Aorta (tissue), 5 donors: ENCODE measurements at places on chromosomes 1 and 21. TPM values are rescaled to one million over a fixed set of nuclear protein-coding genes. Genes with fewer than 3 reads are reported as not detected.

- no peak for DNase-seq
Measured at GRCh38 chr1:26482921-26483320, 10.7 kb downstream of the HMGN2 start.

DNA sequence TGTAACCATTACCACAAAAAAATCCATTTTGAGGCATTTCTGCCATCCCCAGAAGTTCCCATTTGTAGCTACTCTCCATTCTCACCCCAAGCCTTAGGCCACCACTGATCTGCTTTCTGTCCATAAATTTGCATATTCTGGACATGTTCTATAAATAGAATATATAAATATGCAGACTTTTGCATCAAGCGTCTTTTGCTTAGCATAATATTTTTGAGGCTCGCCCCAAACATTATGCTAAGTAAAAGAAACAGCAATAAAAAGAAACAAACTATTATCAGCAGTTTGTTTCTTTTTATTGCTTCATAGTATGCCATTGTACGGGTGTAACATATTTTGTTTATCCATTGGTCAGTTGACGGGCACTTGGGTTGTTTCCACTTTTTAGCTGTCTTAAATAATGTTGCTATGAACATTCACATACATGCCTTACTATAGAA is 7.9 kb downstream of the TFAP2E start:
- no peak for DNase-seq

- DNase-seq: peak; percentile 93
Measured at GRCh38 chr1:58848818-58849411, 65.1 kb upstream of the JUN start.

DNA sequence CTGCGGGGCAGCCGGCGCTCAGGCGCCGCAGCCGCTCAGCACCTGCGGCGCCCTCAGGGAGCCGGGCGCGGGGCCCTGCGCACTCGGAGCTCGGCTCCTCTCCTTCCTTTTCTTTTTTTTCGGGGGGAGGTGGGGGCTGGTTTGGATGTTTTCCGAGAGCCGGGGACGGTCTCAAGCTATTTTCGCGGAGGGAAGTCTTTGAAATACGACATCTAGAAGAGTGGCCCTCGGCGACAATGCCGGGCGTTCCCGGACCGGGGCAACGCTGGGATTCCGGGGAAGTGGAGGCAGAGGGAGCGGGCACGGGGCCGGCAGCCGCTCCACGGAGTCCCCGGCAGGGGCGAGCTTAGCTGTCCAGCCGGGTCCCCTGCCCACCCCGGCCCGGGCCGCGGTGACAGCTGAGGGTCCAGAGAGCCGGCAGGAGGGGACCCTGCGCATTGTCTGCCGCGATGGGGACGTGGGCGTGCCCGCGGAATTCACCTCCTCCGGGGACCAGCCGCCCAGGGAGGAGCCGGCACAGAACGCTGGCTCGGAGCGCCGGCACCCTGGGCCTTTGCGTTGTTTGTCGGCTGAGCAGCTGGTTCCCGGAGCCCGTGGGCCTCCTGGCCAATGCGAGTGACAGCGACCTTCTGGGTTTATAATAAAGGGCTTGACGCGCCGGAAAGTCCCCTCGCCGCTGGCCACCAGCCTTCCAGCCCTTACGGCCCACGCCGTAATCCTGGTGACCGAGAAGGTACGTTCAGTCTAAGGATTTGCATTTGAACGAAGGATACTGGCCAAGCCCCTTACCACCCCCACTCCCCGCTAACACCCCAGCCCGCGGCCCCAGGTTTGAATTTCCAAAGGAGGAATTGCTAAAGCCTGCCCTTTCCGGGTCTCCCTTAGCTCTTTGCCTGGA is 582 bp downstream of the SLC37A1 start:
- peak; percentile 72 for DNase-seq

- DNase-seq: no peak
Measured at GRCh38 chr1:151613282-151613780, 1.5 kb downstream of the SNX27 start.

GRCh38 chr1:119482517-119483425 is 24.2 kb upstream of the HSD3B1 start:
- no peak for DNase-seq

GRCh38 chr1:12173631-12174121 is 6.9 kb downstream of the TNFRSF1B start:
- DNase-seq: no peak

DNA sequence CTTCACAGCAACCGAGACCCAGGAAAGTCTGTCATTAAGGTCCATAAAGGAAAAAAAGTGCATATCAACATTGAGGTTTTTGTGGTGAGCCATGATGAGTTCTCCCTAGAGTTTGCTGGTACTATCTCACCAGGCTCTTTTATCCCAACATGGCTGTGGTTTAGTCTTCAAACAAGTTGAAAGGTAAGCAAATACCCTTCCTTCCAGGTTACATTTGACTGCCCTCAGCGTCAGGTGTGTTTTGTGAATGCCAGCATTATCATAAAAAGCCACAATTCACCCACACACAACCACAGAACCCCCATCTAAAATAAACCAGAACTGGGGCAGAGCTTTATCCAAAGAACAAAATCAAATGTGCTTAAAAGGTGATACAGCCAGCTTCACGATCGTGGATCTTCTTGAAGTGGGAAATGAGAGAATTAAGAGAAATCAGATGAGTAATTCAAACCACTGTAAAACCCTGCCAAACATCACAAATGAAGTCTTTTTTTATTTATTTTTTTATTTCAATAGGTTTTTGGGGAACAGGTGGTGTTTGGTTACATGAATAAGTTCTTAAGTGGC is 64.7 kb downstream of the SETD4 start:
- DNase-seq: no peak

DNA sequence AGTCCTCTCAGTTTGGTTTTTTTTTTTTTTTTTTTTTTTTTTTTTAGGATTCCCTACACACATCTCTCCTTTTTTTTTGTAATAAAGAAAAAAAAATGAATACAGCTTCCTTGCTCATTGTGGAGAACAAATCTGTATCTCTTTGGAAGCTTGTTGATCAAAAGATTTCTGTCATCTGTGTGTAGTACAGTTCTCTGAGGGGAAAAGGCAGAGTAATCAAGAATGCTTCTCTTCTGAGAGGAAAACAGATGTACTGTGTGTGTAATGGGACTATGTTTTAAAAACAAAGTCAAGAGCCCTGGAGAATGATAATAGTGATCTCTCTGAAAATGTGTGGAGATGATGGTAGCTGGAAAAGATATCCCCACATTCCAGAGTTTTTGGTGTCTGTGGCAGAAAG is 16.5 kb upstream of the ROR1 start:
- DNase-seq: no peak

DNA sequence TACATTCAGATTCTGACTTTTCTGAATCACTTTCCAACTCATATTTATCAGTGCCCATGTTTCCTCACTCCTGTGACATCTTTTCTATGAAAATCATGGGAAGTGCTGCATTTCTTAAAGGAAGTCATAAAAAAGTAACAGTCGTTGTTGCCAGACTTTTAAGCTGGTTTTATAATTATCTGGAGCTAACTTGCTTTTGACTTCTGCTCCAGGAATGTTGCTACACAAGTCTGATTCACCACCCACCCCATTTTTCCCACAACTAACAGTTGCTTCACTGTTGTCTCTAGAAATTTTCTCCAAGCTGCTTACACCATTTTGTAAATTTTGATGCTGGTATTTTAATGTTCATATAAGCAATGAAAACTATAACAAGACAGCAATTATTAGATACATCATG is 12.2 kb downstream of the FCRLB start:
- no peak for DNase-seq

DNA sequence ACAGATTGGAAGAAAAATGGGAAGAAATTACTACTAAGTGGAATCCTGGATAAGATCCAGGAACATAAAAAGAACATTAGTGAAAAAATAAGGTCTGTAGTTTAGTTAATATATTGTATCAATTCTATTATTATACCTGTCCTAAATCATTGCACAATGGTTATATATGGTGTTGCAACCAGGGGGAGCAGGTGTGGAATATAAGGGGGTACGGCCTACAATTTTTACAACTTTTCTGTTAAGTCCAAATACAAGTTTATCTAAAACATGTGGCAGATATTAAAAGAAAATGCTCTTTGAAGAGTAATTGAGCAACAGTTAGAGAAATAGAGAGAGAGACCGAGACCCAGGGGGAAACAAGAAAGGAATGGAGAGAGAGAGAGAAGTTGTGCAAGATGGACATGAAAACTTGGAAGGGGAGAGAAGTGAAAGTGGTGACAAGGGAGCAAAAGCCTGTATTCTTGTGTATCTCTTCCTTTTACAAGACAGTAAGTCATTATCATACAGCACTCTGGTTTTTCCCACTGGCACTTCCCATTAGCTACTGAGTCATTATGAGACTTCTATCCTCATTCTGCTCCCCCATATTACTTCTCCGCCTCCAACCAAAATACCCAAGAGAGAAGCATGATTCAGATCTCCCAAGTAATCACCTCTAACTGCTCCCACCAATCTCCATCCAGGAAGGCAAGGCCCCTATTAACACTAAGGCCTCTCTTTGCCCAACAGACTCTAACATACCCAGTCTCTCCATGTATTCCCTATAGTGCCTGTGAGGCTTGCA is 22.3 kb upstream of the TRAF3IP3 start:
- DNase-seq: no peak

GRCh38 chr1:197081117-197081753 is 14.2 kb upstream of the F13B start:
- DNase-seq: no peak

DNA sequence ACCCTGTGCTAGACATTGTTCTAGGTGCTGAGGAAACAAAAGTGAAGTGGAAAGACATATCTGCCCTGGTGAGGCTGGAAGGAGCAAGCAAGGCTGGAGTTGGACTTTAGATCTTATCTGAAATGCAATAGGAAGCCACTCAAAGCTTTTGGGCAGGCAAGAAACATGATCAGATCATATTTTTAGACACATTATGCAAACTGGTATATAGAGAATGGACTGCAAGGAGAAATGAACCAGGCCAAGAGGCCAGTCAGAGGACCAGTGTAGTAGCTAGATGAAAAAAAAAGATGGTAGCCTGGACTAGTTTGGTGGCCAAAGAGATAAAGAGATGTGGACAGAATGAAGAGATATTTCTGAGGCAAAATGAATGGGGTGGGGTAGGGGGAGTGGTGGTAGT is 46.3 kb downstream of the CCN1 start:
- no peak for DNase-seq

DNA sequence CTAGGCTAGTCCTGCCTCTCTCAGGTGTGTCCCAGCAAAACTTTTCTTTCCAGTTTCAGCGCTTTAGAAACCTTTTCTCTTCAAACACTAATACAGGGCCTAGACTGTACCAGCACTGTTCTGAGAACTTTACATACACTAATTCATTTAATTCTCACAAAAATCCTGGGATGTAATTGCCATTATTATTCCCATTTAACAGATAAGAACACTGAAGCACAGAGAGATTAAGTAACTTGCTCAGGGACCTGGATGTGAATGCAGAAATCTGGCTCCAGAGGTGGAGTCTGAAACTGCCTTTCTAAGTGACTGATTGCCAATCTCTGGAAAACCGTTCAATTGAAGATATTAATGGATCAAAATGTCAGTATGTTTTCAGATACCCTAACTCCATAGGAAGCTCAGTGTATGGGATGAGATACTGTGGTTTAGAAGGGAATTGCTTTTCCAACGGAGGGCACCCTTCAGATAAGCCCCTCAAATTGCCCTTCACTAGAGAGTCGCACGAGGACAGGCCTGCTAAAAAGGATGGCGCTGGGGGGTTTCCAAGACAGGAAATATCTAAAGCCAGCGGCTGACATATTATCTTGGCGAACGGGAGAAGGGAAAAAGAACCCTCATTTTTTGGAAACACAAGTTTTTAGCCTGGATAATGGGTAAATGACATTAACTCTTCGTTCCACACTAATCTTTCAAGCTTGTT is 698 bp upstream of the UCK2 start:
- no peak for DNase-seq

GRCh38 chr21:44353191-44353970 is at the start of gene TRPM2:
Gene TRPM2, plus strand, starts transcription at chr21:44353621. Its CDS starts 80 bp downstream, at chr21:44353701.
- peak; percentile 79 for DNase-seq

GRCh38 chr1:20115916-20116315 is 3.4 kb downstream of the PLA2G2D start:
- DNase-seq: peak; percentile 42

GRCh38 chr1:86779308-86780191 is 75.2 kb downstream of the SH3GLB1 start:
- no peak for DNase-seq

DNA sequence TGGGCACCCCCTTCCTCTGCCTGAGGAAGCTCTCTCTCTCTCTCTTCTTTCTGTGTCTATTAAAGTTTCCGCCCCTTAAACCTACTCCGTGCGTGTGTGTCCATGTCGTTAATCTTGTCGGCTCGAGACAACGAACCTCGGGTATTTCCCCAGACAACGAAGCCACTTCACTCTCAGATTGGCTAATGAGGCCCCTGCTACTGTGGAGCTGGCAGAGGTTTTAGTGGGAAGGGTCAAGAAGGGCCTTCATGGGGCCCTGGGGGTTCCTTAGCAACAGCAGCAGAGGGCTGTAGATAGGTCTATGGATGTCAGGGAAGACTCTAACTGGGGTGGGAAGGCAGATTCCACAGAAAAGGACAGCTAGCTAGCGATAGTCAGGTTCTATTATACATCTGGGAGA is 239.8 kb upstream of the RAB4A start:
- no peak for DNase-seq

GRCh38 chr1:85962457-85962856 is 194.1 kb downstream of the COL24A1 start:
- DNase-seq: no peak

DNA sequence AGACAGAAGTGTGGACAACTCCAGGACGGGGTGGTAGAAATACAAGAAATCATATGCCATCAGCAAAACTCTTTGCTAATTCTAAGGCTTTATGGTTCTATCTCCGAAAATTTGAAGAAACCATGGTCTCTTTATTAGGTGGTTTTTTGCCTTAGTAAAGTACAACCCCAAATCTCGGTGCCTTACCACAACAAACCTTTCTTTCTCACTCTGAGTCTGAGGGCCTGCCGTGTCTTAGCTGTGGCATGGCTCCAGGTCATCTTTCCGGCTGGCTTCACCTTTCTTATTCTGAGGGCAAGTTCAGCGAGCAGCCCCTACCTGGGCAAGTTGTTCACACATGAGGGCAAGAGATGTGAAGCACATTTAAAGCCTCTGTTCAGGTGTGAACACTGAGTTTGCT is 280.6 kb downstream of the TTLL7 start:
- DNase-seq: no peak

GRCh38 chr1:119467219-119467618 is 39.8 kb upstream of the HSD3B1 start:
- no peak for DNase-seq

DNA sequence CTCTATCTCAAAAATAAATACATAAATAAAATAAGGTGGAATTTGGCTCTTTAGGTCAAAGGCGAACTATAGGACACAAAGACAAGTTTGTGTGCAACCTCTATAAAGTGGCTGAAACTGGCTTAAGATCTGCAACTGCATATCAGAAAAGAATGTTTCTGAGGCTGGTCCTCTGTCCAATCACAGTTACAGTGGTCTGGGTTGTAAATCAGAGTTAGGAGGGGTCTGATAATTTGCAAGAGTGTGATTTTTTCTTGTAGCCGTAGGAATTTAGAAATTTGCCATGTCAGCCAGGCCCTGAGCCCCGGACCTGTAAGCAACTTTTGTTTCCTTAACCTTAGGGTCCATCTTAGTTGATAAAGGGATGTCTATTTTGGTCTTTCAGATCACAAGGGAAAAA is 27.8 kb downstream of the CMPK1 start:
- no peak for DNase-seq

AADACL3 gene
- total RNA-seq: not detected

HOOK1 gene
- 0.51 TPM for total RNA-seq

C8A gene
- total RNA-seq: not detected

GIPC2 gene
- total RNA-seq: 2.8 TPM

UQCRHL gene
- total RNA-seq: 1.2 TPM

ZNF648 gene
- not detected for total RNA-seq

NRAS gene
- total RNA-seq: 21.1 TPM

ATAD3C gene
- 0.42 TPM for total RNA-seq

MCOLN3 gene
- 7.8 TPM for total RNA-seq

KIAA0040 gene
- 23.0 TPM for total RNA-seq

DNMT3L gene
- not detected for total RNA-seq
